8988T (cell line): ENCODE measurements at places on chromosomes 12 and 14.

DNA sequence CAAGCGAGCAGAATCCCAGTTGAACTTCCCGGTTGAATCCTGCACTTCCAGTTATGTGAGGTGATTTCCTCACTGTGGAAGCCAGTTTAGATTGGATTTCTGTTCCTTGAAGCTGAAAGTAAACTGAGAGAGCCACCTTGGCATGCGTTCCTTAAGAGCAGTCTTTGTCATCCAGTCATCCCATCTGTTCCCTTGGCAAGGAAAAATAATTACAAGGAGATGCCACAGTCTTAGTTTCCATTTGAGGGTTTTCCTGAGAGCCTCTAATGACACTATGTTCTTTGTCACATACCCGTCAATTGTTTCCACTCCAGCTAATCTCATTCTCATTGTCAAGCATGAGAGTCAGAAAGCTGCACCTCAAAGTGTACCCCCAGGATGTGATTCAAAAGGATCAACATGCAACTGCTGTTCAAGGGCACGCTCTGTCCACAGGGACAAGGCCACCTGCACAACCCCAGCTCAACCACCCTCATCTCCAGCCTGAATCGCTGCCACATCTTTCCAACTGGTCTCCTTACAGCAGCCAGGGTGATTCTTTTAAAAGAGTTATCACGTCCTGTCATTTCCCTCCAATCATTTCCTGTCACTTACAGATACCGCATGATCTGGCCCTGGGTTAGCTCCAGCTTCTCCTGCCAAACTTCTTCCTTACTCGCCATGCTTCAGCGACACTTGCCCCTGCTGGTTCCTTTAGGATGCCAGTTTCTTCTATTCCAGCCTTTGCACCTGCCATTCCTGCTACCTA, 18.0 kb upstream of the TCP11L2 start:
- DNase-seq, result no peak

GRCh38 chr12:29552994-29553748, 55.7 kb upstream of the OVCH1 start:
- no peak for DNase-seq

GRCh38 chr14:72774894-72775620, 118.8 kb downstream of the DPF3 start:
- DNase-seq, result no peak

- no peak for DNase-seq
Measured at GRCh38 chr12:51183816-51184215, 10.9 kb upstream of the TFCP2 start.

GRCh38 chr12:19382111-19382526, 57.2 kb upstream of the AEBP2 start:
- DNase-seq, result no peak

- no peak for DNase-seq
Measured at GRCh38 chr14:94602722-94603121, 9.5 kb upstream of the SERPINA3 start.

DNA sequence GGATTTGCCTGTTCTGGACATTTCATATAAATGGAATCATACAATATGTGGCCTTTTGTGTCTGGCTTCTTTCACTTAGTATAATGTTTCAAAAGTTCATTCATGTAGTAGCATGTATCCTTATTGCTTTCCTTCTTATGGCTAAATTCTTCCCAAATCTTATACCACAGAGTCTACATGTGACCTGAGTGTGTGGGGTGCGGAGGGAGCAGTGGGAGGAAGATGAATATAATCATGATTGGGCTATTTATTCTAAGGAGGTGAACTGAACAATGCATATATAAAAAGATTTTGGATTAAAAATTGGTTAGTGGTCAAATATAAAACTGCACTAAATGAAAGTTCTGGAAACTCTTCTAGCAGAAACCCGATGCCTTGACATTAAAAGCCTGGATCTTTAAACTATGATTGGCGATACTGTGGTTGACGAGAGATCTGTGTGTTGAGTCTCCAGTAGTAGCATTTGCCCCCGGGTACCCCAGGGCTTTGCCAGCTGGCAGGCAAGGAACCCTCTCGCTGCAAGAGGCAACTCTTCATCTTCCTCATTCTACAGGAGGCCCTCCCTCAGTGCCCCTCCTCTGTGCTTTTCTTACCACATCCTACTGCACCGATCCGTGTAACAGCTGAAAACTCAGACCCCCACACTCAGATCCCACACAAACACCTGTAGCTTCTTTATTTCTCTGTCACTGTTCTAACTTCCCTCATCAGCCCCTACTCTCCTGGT, 2.6 kb downstream of the CYP46A1 start:
- no peak for DNase-seq

DNA sequence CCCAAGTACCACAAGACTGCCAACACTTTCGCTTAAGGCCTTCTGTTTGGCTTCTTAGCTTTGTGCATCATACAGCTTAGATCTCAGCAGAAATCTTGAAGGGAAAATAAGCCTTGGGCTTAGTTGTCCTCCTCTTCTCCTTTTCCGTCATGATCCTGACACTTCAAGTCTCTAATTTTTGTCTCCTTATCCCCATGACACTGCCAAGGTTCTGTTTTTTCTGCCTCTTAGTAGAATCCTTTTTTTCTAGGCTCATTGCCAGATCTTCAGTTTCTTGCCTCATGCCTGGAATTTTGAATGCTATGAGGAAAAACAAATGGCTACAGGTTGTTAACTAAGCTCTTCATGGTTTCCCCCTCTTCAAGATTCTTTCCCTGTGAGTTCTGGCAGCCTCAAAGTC, 450.4 kb downstream of the LRFN5 start:
- no peak for DNase-seq

- no peak for DNase-seq
Measured at GRCh38 chr12:86669010-86669409, 412.8 kb upstream of the MGAT4C start.

- DNase-seq, result no peak
Measured at GRCh38 chr12:53223389-53224060, 8.5 kb downstream of the RARG start.

DNA sequence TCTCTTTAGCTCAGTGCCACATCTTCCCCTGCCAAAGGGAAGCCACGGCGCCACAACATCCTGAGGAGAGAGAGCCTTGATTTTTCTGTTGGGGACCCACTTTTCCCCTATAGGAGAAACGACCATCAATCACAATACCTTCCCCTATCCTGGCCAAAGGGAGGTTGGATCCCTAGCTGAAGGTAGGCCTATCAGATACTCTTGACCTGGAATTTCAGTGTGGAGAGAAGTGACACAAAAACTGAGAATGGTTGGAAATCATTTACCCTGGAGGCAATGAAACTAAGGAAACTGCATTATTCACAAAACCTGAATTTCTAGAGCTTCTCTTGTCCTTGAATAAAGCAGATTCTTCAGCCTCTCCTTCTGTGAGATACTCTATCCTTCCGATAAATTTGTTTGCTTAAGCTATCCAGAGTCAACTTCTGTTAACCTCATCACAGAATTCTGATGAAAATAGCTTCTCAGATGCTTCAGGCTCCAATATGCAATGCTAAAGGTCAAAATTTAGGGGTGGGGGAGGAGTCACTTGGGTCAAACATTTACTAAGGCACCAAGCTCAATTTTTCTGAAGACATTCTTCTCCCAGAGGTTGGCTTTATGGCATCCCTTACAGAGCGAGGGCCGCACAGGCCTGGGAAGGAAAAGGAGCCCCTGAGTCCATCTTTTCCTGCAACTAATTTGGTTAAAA, 27.0 kb upstream of the DUSP6 start:
- no peak for DNase-seq

DNA sequence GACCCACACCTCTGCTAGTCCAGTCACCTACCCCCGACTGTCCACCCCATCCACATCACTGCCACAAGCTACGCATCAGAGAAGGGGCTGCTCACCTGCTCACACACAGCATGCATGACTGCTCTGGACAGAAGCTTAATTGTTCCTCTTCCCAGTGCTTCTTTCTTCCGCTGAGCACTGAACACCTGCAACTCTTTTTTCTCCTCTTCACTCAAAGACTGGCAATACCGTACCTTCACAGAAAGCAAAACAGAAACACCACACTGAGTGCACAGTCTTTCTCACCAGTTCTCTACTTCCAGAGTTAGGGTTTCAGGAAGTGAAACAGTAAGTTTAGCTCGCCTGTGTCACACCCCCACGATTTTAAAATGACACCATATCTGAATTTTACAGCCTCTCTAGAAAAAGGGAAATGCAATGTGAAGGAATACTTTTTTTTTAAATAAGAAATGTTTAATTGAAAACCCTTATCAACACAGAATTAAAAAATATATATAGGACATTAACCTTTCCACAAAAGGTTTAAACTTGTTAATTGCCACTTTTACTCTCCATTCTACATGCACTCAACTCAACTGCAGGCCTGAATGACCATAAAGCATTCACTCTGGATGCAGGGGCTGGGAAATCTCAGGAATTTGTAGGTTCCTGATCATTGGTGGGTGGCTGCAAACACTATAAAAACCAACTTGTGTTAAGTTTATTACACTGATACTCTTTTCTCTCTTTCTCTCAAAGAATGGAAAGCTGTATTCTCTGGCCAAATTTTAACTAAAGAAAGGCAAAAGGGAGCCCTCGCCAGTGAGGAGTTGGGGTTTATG, 120.0 kb downstream of the PRICKLE1 start:
- no peak for DNase-seq
